Cerebellum (tissue), 4 donors: ENCODE measurements at places on chromosomes 5 and 9.

DNA sequence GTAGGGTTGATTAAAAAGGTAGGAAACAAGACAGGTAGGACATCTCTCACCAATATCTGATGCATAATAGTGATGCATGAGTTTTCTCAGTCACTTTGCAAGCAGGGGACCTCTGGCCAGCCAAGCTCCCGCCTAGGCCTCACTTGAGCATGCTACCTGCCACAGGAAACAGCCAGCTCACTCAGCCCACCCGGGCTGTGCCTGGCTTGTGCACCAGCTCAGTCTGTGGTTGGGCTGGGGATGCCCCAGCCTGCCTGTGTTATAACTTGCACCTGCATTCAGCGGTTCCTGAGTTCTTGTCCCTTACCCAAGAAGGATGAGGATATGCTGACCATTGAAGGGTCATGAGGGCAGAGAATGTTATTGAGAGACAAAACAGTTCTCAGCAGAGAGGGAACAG is 172.8 kb upstream of the PLCXD3 start:
- no peak for DNase-seq

- no peak for DNase-seq
These were observed 27.1 kb downstream of the KCNMB1 start for GRCh38 chr5:170362102-170362501.

DNA sequence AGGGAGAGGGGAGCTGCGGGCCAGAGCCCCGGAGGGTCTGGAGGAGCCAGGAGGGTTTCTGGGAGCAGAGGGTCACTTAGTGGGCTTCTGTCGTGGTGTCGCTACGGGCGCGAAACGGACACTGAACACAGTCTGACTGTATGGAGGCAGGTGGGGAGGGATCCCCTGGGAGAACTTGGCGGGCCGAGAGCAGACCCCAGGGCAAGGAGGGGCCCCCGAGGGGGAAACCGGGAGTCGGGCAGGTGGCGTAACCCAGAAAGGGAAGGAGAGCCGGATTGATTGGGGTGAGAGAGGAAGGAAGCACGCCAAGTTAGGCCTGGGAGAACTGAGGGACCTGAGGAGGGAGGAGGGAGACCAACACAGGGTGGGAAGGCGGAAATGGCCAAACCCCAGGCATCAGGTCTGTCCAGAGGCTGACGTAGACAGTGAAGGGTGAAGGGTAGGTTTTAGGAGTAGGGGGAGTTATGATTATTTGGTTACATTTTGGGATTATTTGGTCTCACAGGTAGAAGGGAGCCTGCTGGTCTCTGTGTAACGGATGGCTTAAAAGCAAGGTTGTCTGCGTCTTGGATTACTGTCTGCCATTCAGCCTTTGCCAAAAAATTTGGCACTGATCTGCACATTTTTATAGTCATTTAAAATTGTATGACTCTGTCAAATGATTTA is 3.3 kb upstream of the MSMP start:
- DNase-seq, result peak; percentile 62

GRCh38 chr5:56247592-56247991 is 14.5 kb upstream of the ANKRD55 start:
- no peak for DNase-seq

GRCh38 chr9:26329974-26330373 is 562.6 kb downstream of the CAAP1 start:
- no peak for DNase-seq

DNA sequence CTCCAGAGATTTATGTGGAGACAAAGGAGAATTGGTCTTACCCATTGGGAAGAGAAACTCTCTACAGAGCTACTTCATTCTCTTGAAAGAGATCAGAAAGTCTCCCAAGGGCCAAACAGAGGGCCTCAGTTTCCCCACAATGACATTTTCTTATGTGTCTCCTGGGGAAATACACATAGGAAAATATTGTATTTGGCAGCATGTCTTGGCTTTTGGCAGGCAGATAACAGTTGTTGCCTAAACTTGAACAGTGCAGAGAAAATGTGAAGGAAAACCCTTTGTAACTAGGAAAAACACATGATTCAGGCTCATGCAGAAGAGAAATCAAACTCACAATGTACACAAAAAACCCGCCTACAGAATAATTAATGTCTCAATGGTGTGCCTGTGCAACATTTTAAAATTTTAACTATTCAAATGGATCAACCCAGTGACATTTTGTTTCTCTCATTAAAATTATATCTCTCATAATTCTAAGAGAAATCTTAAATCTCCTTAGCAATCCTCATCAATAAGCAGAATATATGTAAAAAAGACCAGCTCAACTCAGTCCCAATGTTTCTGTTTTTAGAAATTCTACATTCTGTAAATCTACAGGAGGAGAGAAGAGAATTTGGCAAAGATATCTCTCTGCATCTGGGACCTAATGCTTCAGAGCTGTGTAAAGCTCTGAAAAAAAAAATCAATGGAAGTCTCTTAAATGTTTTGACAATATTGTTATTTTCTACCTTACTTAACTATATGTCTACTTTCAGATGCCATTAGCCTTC is 205.1 kb downstream of the ADAMTSL1 start:
- no peak for DNase-seq

GRCh38 chr5:172503925-172504700 is 49.8 kb upstream of the SH3PXD2B start:
- no peak for DNase-seq

DNA sequence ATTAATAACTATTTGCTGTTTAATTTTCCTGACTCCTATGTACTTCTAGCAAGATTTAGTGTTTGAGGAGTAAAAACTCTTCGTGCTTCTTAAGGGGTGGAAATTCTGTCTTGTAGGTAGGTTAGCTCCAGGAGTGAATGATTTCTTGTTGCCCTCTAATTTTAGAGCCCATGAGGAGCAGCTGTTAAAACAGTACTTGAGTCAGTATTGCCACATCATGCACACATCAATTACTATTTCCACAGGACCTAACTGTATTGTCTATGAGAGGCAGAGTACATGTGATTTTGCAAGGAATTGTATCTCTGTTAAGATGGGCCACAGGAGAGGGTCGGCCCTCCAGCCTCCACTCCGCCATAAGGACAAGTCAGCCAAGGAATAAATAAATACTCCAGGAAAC is 91.2 kb downstream of the PDZD2 start:
- DNase-seq, result no peak

DNA sequence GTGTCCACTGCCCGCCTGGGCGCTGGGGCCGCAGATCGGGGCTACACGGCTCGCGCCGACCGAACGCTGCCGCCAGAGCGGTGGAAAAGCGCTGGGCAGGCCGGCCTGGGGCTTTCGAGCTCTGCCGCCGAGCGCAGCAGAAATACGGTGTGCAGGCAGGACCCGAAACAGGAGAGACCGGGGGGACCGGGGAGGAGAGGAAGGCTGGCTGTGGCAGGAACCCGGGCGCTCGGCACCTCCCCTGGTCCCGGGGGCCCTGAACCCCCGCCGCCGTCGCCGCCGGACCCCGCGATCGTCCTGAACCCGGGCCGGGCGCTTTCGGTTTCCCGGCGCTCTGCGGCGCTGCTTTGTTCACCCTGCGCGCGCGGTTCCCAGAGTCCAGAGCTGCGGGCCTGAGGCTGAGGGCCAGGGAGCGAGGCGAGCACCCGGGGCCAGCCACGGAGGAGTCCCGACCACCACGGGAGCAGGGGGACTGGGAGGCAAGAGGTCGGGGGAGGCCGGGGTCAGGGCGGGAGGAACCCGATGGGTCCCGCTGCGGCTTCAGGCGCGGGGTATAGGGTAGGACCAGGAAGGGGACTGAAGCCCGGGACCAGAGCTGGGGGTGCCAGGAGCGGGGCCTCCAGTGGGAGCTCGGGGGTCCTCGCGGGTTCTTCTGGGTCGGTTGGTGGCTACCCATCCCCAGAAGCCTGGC is 12.0 kb downstream of the IRX2 start:
- no peak for DNase-seq

DNA sequence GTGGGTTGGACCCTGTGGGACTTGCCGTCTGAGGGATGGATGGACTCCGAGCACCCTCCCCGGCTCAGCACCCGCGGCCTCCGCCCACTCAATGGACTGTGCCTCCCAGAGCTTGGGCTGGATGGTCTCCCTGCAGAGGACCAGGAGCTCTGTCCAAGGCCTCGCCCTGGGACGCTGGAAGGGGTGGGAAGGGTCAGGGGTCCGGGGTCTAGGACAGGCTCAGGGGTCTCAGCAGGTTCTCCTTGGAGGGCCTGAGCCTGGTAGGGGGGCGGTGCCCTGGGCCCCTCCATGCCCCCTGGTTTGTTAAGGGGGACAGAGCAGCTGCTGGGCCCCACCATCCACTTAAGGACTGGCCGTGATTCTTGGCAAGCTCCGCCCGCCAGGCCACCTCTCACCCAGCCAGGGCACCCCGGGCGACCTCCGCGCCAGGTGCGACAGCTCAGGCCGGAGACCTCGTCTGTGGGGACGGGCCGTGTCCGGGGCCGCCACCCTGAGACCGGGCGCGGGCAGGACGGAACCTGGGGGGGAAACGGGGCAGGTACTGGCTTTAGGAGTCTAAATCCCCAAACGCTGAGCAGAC is 29.2 kb downstream of the EXOC3 start:
- no peak for DNase-seq

DNA sequence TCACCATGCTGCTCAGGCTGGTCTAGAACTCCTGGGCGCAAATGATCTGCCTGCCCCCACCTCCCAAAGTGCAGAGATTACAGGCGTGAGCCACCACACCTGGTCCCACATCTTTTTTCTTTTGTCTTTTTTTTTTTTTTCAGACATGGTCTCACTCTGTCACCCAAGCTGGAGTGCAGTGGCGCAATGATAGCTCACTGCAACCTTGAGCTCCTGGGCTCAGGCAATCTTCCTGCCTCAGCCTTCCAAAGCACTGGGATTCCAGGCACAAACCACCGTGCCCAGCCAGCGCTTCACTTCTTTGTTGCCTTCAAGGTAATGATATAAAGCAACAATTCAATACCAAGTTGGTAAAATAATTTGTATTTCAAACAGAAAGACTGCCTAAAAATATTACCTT is 78.8 kb downstream of the USP20 start:
- DNase-seq, result no peak

- DNase-seq, result no peak
These were observed 58.4 kb downstream of the DAPK1 start for GRCh38 chr9:87556039-87556438.

GRCh38 chr5:92313385-92313784 is 930.3 kb upstream of the ARRDC3 start:
- no peak for DNase-seq

GRCh38 chr9:128724744-128725211 is 851 bp upstream of the ZDHHC12 start:
- peak; percentile 88 for DNase-seq

GRCh38 chr5:158133369-158133768 is 274.4 kb upstream of the CLINT1 start:
- DNase-seq, result no peak

- peak; percentile 59 for DNase-seq
These were observed 20.0 kb downstream of the APC start for GRCh38 chr5:112757468-112758208.

GRCh38 chr9:121179930-121180681 is 21.6 kb downstream of the RAB14 start:
- no peak for DNase-seq

DNA sequence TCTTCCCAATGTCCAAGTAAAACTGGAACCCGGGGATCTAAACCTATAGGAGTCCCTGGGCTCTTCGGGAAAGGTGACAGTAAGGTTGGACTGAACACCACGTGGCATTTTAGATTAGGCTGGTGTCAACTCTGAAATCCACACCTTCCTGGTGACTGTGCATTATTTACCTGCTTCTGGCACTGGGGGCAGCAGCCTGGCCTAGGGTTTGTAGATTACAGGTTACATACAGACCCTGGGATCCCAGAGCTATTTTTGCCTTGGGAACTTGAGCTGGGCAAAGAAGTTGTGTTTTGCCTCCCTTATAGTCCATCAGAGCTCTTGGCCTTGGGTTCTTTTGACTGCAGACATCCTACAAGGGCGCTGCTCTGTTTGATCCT is 173.2 kb downstream of the DAB2IP start:
- no peak for DNase-seq

- no peak for DNase-seq
These were observed 10.1 kb downstream of the IRF1 start for GRCh38 chr5:132480546-132480892.

GRCh38 chr9:115522912-115523311 is 405.0 kb upstream of the TNC start:
- no peak for DNase-seq

DNA sequence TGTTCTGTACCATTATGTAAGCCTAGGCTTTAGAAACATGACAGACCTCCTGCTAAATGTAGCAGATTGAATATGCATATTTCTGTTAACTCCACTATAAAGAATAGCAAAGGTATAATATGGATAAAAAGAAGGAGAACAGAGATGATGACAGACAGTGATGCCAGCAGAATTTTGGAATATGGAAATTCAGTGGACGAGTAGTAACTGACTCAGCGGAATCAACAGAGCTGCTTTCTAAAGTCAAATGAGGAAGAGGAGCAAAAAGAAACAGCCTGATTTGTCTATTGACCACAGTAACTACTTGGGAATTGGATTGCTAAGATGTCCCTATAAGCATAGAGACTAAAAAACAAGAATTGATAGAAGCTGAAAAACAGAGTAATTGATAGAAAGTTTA is 8.0 kb downstream of the GPR21 start:
- no peak for DNase-seq
